Karpas-422 (cell line): ENCODE measurements at places on chromosomes 5 and 9. TPM values are rescaled to one million over a fixed set of nuclear protein-coding genes. Genes with fewer than 3 reads are reported as not detected.

The OR2V2 gene
- not detected in 2 replicates for total RNA-seq

The CAST gene
- 51.3 and 68.2 TPM in 2 replicates for total RNA-seq

The CRHBP gene
- 13.6 and 27.8 TPM in 2 replicates for total RNA-seq

The HMGXB3 gene
- total RNA-seq: 25.0 and 36.7 TPM in 2 replicates

The TAF11L5 gene
- not detected in 2 replicates for total RNA-seq

The SPINK13 gene
- total RNA-seq: not detected in 2 replicates

The RECK gene
- total RNA-seq: 2.3 and 2.6 TPM in 2 replicates

The PCDHB4 gene
- total RNA-seq: not detected in 2 replicates

The CARTPT gene
- total RNA-seq: not detected in 2 replicates

The IFNA2 gene
- total RNA-seq: not detected in 2 replicates

The SIT1 gene
- 97.6 and 117 TPM in 2 replicates for total RNA-seq

The SLC25A2 gene
- 0.65 and 0.82 TPM in 2 replicates for total RNA-seq

The PALM2AKAP2 gene
- total RNA-seq: not detected in 2 replicates

The TMEM141 gene
- total RNA-seq: 20.5 and 61.8 TPM in 2 replicates

The MRPL22 gene
- total RNA-seq: 21.3 and 35.0 TPM in 2 replicates

The EPB41L4B gene
- not detected in 2 replicates for total RNA-seq

The RORB gene
- total RNA-seq: 0.79 and 1.1 TPM in 2 replicates

The ZSWIM6 gene
- 1.7 and 4.2 TPM in 2 replicates for total RNA-seq

The PLEKHG4B gene
- total RNA-seq: not detected in 2 replicates

The RLN1 gene
- total RNA-seq: 0.37 TPM in 1 of 2 replicates, not detected in the other

The PDE6A gene
- not detected in 2 replicates for total RNA-seq

The FOCAD gene
- total RNA-seq: 9.3 and 34.9 TPM in 2 replicates

The IFNA21 gene
- not detected in 2 replicates for total RNA-seq

The CLIC3 gene
- not detected in 2 replicates for total RNA-seq

The CLTA gene
- total RNA-seq: 147 and 172 TPM in 2 replicates

The FLT4 gene
- not detected in 2 replicates for total RNA-seq

The LRRC14B gene
- total RNA-seq: 0.48 TPM in 1 of 2 replicates, not detected in the other

The SLC45A2 gene
- not detected in 2 replicates for total RNA-seq

The FOXD1 gene
- total RNA-seq: 0.54 and 0.97 TPM in 2 replicates

The CRB2 gene
- not detected in 2 replicates for total RNA-seq

The MRPS27 gene
- total RNA-seq: 87.4 and 120 TPM in 2 replicates

The FCN1 gene
- total RNA-seq: not detected in 2 replicates

The ZNF300 gene
- total RNA-seq: not detected in 2 replicates

The CHMP5 gene
- 53.4 and 57.1 TPM in 2 replicates for total RNA-seq

The SPATA9 gene
- not detected in 2 replicates for total RNA-seq

The ANKRD18A gene
- total RNA-seq: not detected in 2 replicates

The ABO gene
- not detected in 2 replicates for total RNA-seq

The CXXC5 gene
- total RNA-seq: 2.8 and 2.9 TPM in 2 replicates

The AHRR gene
- 2.5 and 2.6 TPM in 2 replicates for total RNA-seq

The C5orf46 gene
- total RNA-seq: not detected in 2 replicates

The C1QTNF2 gene
- total RNA-seq: not detected in 2 replicates

The SH3RF2 gene
- total RNA-seq: not detected in 2 replicates

The TPPP gene
- total RNA-seq: 1.6 and 1.8 TPM in 2 replicates

The C7 gene
- total RNA-seq: not detected in 2 replicates

The WDR38 gene
- total RNA-seq: not detected in 2 replicates

The TMEM215 gene
- total RNA-seq: not detected in 2 replicates

The PCDHGA5 gene
- 8.8 and 9.7 TPM in 2 replicates for total RNA-seq
